ENCODE measurements at places on chromosomes 4 and X. TPM values are rescaled to one million over a fixed set of nuclear protein-coding genes. Genes with fewer than 3 reads are reported as not detected.

The HHIP gene
- 9.5 TPM for total RNA-seq

DNA sequence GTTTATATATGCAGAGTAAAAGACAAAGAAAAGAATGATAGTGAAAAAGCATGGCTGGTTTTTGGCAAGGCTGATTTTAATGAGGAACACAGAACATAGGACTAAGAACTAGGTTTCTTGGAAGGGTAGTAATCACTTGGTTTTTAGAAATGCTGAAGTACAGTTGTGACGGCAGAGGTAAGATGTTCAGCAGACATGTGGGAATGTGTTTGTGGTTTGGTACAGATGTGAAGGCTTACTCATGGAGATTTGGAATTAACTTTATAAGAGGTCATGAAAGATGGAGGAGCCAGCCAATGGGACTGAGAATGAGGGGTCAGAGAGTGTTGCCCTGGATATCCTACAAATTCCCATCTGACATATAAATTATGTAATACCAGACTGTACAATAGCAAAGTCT, 243.6 kb downstream of the NPFFR2 start:
- DNase-seq, result no peak

The HDAC8 gene
- total RNA-seq, result 28.7 TPM

The EGFL6 gene
- total RNA-seq, result 3.6 TPM

The TAF7L gene
- total RNA-seq, result not detected

DNA sequence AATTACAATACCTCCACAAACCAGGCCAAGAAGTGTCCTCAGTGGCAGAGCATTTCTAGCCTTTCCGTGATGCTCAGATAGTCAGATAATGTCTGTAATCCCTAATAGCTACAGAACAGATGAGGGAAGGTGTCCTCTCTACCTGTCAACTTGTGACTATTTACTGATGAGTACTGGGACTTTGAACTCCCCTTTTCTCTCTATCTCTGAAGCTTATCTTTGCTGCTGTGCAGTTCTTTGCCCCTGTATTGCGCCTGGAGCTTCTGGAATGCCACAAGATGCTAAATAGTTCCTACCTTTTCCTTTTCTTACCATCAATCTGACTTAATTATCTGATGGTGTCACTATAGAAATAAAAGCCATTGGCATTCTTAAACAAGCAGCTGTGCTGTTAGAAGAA, 30.5 kb downstream of the FGF2 start:
- DNase-seq, result no peak

DNA sequence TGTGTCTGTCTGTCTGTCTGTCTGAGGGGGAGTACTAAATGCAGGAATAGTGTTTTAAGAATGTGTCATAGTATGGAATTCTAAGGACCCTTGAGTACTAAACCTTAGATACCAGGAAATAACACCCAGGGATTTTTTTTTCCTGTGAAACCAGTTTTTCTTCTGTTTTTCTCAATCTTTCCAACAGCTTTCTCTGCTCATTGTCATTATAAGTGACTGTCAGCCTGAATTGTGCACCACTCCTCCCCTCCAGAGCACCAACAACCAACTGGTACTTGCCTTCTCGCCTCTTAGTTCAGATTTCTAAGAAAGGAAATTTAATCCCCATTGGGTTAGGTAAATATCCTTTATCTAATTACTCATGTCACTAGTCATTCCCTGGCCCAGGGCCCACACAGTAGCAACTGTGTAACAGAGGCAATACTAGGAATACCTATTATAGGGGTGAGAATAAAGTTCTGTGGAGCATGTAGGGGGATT, 320.6 kb downstream of the ADGRL3 start:
- DNase-seq, result peak; percentile 33

DNA sequence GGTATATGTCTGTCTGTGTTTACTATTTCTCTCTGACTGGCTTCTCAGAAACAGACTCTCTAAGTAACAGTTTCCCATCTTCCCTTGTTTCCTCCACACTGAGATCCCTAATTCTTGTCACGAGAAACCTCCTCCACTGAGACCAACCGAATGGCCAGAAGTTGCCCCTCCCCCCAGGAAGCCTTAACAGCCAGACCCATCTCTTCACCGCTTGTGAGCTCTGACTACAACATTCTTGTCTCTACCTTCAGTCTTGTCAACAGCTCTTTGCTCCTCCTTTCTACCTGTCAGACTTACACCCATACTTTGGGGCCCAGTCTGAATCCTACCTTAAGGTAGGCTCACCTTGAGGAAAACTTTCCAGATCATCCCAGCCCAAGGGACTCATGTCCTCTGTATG, 90.8 kb downstream of the NHSL2 start:
- DNase-seq, result peak; percentile 6

- DNase-seq, result no peak
These were observed 62.0 kb downstream of the BCOR start for GRCh38 chrX:40035726-40036125.

GRCh38 chr4:123449362-123449761, 52.8 kb downstream of the SPRY1 start:
- DNase-seq, result no peak

DNA sequence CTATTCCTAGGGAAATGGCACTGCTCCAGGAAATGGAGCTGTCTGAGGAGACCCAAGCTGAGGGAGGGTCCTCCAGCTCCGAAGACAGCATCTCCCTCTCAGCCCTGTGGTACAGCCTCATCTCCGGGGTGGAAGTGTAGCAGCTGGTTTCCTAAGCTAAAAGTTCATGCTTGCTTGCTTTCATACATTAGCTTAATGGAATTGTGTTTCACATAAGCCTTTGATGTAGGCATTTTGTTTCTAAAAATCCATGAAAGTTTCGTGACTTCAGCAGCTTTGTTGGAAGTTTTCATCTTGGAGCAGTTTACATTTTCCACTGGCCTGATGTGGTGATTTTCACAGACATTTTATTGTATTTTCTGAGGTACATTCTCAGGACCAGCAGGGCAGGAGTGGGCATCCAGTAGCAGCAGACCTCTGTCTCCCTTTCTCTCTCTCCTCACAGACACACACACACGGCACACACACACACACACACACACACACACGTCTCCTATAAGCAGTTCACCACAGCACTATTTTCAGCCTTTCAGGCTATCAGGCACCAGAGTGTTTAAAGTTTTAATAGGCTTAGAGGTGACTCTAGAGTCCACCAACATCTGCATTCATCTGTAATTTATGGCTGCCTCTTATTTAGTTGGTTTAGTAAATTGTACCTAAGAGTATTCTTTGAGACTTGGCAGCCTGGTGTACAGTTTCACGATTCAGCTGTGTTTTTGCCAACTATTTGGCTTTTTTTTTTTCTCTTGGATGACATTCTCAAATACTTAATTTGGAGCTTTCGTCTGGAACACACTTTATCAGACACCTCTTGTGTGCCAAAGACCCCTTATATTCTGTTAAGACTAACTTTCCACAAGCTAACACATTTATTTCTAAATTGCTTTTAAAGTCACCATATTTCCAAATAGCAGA, 225.8 kb upstream of the SFRP2 start:
- DNase-seq, result no peak

DNA sequence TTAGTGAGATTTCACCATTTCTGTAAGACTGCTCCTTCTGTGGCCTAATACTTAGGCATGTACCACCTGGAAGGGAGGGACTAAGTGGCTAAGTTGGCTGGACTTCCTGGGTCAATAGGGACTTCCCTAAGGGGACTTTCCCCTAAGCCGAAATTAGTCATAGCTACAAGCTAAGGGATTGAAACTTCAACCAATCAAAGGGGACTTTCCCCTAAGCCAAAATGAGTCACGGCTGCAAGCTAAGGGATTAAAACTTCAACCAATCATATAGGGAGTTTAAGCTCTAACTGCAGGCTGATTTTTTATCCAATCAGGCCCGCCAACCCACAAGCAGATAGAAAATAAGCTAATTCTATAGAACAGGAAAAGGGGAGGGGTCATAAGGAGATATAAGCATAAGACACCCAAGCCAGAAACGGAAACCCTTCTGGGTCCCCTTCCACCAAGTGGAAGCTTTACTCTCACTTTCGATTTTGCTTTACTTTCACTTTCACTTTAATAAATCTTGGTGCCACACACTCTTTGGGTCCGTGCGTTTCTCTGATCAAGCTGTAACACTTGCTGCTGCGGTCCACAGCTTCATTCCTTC, 382.8 kb downstream of the KLHL4 start:
- DNase-seq, result no peak

DNA sequence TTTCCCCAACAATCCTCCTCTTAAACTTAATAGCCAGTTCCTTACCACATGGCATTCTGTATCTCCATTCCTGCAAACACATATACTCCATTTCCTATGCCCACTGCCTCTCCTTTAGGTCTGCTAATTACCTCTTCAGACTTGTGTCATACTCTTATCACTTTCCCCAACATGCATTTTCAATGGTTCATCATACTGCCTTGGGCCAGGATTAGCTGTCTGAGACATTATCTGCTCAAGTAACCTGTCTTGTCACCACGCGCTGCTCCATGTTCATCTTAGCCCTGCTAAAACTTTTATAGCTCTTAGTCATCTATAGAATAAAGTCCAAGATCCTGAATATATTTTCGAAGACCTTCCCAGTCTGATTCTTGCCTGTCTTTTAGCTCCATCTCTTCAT, 224.1 kb upstream of the GK2 start:
- no peak for DNase-seq

The ZCCHC18 gene
- total RNA-seq, result 1.0 TPM

GRCh38 chrX:117458243-117458968, 658.2 kb downstream of the KLHL13 start:
- DNase-seq, result no peak

The CCNB3 gene
- 0.78 TPM for total RNA-seq

DNA sequence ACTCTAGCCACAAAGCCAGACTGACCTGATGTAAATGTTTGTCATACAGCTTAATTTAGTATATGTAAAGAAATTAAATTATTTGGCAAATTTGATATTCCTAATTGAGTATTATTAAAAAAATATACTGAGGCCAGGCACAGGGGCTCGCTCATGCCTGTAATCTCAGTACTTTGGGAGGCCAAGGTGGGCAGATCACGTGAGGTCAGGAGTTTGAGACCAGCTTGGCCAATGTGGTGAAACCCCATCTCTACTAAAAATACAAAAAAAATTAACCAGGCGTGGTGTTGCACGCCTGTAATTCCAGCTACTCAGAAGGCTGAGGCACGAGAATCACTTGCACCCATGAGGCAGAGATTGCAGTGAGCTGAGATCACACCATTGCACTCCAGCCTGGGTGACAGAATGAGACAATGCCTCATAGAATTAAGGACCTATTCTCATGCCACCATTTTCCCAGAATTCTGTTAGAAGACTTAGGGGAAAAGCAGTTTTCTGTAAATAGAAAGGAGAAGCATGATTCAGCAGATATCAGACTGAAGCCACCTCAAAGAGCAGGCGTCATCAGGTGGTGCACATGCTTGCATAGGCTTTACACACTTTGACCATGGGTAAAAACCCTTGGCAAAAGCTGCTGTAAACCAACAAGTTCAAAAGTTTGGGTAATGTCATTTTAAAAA, 6.1 kb downstream of the UBQLN2 start:
- DNase-seq, result no peak

GRCh38 chr4:14792702-14793227, 209.5 kb upstream of the CPEB2 start:
- DNase-seq, result no peak

DNA sequence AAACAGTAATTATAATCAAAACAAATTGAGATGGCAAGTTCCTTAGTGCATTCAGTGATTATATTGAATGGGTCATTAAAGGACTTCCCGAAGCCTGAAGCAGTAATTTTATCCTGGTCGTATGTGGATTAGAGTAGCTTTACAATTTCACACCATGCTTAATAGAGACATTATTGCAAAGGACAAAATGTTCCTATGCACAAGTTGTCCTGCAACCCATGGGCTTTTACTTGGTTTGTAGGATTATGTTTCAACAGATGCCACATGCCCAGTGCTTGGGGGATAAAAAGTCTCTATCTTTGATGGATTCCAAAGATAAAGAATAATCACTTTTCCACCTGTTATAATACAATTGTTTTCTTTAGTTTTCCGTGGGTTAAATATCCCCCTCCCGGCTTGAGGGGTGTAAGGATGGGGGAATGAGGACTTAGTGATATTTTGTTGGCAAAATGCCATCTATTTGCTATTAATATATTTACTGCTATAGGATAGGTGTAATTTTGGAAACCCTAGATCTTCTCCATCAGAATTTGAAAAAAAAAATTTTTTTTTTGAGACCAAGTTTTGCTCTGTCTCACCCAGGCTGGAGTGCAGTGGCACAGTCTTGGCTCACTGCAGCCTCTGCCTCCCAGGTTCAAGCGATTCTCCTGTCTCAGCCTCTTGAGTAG, 156.5 kb upstream of the ETNPPL start:
- no peak for DNase-seq

GRCh38 chr4:6783111-6783981, 819 bp downstream of the KIAA0232 start:
- peak; percentile 91 for DNase-seq

The TMEM184C gene
- 45.5 TPM for total RNA-seq

DNA sequence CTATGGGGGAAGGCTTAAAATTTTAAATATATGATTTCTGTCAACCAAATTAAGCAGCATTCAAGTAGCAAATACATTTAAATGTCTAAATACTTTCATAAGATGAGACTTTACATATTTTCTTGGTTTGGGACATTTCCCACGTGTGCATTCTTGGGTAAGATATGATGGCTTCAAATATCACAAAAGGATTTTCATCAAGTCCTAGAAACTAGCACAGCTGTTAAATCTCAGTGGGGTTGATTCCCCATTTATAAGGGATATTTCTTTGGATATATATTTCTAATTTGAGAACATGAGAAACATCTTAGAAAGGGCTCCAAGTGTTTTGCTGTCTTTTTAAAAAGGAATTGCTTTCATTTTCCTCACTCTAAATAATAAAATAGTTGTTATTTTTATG, 90.2 kb downstream of the P2RY10 start:
- no peak for DNase-seq

- DNase-seq, result no peak
These were observed 13.3 kb downstream of the NCAPG start for GRCh38 chr4:17823871-17824669.

The NAA11 gene
- total RNA-seq, result not detected

The PCSK1N gene
- 21.3 TPM for total RNA-seq

DNA sequence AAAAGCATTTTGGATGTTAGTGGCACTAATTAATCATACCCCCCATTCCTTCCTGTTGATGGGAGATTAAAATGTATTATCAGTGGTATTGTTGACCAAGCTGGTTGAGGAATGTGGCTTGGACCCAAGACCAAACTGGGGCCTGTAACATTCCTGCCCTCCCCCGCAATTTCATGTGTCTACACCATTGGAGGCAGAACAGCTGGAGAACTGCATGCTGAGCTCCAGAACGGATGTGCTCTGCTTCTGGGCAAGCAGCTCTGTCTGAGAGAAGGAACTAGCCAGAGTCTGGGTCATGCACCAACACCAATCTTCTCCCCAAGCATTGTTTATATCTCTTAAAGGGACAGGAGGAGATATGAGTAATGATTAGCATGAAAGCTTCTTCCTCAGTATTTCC, 185.5 kb downstream of the CEP135 start:
- peak; percentile 65 for DNase-seq

DNA sequence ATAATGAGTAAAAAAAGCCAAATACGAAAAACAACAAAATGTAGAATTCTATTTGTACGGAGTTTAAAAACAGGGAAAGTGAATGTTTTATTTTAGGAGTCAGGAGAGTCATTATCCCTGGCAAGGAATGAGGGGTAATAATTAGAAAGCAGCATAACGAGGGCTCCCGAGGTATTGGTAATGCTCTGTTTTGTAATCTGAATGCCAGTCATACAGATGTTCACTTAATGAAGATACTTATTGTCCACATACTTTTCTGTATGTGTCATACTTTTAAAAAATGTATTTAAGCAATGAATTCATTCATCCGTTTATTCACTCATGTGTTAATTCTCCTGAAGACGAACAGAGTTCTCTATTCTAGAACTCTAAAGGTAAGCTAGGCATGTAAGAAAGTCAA, 87.8 kb upstream of the BMP2K start:
- DNase-seq, result no peak
